ENCODE measurements at places on chromosomes 1 and 21.

GRCh38 chr1:201715351-201715750 is 113.6 kb upstream of the IPO9 start:
- no peak for DNase-seq

DNA sequence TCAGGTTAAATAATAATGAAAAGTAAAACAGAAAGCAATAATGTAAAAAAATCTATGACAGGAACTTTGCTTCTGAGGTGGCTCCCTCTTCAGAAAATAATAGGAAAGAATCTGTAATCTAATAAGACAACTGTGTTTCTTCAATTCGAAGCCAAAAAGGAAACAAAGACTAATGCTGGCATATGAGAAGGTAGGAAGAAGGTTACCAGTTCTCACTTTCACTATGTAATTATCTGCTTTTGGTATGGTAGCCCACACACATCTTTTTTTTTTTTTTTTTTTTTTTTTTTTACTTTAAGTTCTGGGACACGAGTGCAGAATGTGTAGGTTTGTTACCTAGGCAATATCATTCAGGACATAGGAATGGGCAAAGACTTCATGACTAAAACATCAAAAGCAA is 47.1 kb downstream of the COP1 start:
- no peak for DNase-seq

GRCh38 chr1:43232074-43232473 is 37.7 kb upstream of the TMEM125 start:
- no peak for DNase-seq

DNA sequence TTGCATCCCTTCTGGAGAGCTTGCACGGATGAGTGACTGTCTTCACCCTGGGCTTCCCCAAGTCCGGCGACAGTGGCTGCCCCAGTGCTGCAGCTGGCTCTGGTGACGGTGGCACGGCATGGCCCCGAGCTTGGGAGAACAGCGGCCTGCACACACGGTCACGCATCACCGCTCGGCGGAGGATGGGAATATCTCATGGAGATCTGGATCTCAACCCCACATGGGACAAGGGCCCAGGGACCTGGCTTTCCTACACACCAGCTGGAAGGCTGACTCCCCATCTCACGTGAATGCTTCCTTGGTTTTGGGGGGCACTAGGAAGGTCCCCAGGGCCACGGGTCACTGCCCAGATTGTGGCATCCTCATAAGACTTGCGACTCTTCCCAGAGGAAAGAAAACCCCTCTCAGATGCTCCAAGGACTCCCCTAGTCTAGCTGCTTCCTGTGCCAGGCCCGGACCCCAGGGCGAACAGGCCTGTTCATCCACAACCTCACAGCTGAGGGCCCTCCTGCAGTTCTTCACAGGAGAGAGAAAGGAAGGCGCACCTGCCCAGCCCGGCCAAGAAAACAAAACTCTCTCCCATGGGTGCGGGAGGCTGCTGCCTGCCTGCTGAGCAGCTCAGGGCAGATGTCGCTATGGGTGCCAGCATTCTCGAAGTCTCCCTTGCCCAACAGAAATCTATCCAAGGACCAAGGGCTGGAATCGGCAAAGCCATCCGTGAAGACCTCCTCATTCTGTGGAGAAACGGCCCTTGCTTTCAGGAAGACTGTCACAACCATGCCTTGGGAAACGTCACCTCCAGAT is 9.9 kb downstream of the CFAP410 start:
- no peak for DNase-seq

GRCh38 chr21:30958741-30959140 is 77.4 kb upstream of the KRTAP11-1 start:
- no peak for DNase-seq

DNA sequence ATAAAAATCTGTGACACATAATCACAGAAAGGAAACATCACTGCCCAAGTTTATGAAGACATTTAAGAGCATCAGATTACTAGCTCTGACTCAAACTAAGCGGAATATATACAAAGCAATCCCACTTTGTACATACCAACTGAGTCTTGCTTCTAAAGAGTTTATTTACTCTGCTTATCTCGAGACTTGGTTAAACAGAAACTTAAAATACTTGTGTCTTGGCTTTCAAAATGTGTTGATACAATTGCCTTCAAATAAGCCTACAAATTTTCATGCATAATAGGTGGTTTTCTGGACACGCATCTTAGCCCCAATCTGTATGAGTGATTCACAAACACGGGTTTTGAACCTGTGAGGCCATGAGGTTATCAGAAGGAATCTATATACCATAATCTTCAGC is 21.0 kb downstream of the CD160 start:
- DNase-seq = no peak

- no peak for DNase-seq
Measured at GRCh38 chr1:88695781-88696180, 11.7 kb downstream of the PKN2 start.

- DNase-seq = no peak
Measured at GRCh38 chr1:151720974-151721787, at the start of gene RIIAD1. Gene RIIAD1 (plus strand): TSS chr1:151721522. CDS start chr1:151721537, 15 bp downstream.

- no peak for DNase-seq
Measured at GRCh38 chr1:10613340-10613739, 138.6 kb downstream of the PEX14 start.

GRCh38 chr1:246157516-246157915 is 349.6 kb downstream of the SMYD3 start:
- peak; percentile 74 for DNase-seq

- no peak for DNase-seq
Measured at GRCh38 chr1:97137862-97138514, 416.4 kb downstream of the PTBP2 start.

- DNase-seq = no peak
Measured at GRCh38 chr1:2318314-2319278, 72.8 kb downstream of the MORN1 start.

DNA sequence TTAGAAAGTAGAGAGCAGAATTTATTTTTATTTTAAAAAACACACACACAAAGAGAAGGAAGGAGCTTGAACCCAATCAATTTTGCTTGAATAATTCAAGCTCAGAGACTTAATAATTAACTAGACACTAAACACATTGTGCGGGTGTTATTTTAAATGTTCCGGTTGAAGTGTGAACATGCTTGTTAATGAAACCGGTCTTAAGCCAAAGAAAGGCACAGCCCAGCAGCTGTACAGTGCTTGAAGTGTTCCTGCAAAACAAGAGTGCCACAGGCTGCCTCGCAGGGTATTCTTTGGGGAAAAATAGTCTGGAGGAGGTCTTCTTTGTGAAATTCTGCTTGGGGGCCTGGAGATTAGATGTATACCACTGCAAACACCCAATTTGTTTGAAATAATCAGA is 2.2 kb upstream of the CDC42BPA start:
- no peak for DNase-seq

DNA sequence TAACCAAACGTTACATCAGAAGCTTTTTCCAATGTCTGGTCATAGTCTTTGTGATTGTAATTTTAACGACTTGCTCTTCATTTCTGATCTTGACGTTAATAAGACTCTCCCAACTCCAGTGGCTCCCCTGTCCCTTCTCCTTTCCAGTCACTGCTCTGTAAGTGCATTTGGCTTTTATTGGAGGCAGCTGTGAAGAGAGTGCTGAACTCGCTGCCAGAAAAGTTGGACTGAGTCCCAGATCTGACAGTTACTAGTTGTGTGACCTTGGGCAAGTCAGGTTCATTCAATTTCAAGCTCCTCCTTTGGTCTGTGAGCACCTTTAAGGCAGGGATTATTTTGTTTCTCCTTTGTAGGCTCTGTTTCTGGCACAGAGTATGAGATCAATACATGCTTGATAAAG is 109.6 kb upstream of the TSPAN2 start:
- DNase-seq = no peak

GRCh38 chr1:8082945-8083344 is 56.8 kb upstream of the ERRFI1 start:
- DNase-seq = no peak

- no peak for DNase-seq
Measured at GRCh38 chr1:21592086-21592865, 76.9 kb downstream of the RAP1GAP start.

DNA sequence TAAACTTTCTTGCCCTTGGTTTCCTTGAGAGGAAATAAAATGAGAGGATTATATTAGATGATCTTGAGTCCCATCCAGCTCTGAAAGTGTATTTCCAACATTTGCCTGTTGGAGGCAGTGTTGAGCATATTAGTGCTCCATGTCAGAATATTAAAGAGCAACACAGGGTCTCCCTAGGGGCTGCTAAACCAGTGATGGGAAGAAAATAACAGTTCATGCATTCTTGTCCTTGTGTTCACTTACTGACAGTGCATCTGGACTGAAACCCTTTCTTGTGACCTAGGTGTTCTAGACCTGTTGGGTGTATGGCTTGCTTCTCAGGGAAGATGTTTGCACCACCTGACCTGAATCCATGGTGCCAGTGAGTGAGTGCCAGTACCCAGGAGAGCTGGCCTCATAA is 124.7 kb upstream of the KIAA0040 start:
- DNase-seq = no peak

GRCh38 chr1:3539707-3540425 is 71.4 kb downstream of the MEGF6 start:
- DNase-seq = no peak

- no peak for DNase-seq
Measured at GRCh38 chr1:207857447-207857846, 53.5 kb downstream of the CD34 start.

- no peak for DNase-seq
Measured at GRCh38 chr1:18738126-18738525, 107.5 kb downstream of the PAX7 start.

- DNase-seq = no peak
Measured at GRCh38 chr1:94258873-94259331, 21.5 kb upstream of the ARHGAP29 start.

DNA sequence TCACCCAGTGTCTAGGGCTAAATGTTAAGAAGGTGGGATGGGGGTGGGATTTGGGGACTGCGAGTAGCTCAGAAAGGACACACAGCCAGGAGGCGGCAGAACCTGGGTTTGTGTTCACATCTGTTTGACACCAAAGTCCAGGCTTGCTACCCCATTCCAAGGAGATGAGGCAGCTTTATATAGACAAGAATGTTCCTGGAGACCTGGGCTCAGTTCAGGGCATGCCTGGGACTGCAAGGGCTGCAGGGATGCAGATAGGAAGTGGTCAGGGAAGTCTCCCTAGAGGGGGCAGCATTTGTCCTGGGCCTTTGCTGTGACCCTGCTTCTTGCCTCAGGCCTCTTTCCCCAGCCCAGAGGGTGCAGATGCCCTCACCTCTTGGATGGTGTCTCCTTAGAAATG is 16.3 kb downstream of the PADI3 start:
- no peak for DNase-seq

DNA sequence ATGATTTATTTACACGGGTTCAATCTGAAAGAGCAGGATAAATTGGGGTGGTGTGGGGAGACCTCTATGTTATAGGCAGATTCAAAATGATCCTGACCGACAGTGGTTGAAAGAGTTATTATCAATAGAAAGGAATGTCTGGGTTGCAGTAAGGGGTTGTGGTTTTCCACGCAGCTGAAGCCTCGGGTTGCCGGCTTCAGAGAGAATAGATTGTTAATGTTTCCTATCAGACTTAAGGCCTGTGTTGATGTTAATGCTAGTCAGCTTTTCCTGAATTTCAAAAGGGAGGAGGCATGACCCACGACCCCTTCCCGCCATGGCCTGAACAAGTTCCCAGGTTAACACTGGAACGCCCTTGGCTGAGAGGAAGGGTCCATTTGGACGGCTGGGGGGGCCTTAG is 2.2 kb upstream of the UBE2J2 start:
- DNase-seq = no peak

GRCh38 chr1:220776720-220777326 is 9.9 kb upstream of the MTARC1 start:
- DNase-seq = no peak

DNA sequence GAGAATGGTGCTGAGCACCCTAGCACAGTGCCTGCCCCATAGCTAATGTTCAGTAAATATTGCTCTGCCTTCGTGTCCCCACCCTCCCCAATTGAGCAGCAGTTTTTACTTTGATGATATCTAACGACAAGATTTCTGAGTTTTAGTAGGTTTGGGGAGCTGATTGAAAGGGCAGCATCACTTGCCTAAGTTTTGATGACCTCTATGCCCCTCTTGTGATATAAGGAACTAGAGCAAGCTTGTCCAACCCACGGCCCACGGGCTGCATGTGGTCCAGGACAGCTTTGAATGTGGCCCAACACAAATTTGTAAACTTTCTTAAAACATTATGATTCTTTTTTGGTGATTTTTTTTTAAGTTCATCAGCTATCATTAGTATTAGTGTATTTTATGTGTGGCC is 1.6 kb downstream of the CNIH4 start:
- DNase-seq = no peak
